ENCODE measurements at places on chromosomes 5 and 9.

GRCh38 chr5:143186623-143187022 lies 216.9 kb downstream of the NR3C1 start:
- no peak for DNase-seq

DNA sequence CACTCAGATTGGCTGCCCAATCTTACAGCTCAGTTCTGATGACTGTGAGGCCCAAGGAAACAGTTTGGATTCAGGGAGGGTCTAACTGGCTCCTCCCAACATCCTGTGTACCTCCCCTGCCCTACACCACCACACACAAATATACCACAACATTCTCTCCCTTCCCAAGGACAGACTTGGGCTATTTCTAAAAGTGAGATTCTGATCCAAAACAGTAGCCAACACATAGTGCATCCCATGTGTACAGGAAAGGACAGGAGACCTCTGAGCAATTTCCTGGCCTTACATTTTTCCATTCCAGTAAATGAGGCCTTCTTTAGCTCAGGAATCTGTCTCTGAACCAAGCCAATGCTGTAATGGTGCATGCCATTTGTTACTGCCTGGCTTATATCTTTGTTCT lies 20.8 kb downstream of the ZNF366 start:
- no peak for DNase-seq

- DNase-seq: no peak
Observed at GRCh38 chr5:34691326-34691725, 35.2 kb downstream of the RAI14 start.

- DNase-seq: peak; percentile 37
Observed at GRCh38 chr9:33161011-33161588, 6.0 kb downstream of the B4GALT1 start.

GRCh38 chr5:147576646-147577535 lies 67.0 kb upstream of the DPYSL3 start:
- peak; percentile 19 for DNase-seq

GRCh38 chr9:20606652-20607051 lies 15.6 kb downstream of the MLLT3 start:
- no peak for DNase-seq

DNA sequence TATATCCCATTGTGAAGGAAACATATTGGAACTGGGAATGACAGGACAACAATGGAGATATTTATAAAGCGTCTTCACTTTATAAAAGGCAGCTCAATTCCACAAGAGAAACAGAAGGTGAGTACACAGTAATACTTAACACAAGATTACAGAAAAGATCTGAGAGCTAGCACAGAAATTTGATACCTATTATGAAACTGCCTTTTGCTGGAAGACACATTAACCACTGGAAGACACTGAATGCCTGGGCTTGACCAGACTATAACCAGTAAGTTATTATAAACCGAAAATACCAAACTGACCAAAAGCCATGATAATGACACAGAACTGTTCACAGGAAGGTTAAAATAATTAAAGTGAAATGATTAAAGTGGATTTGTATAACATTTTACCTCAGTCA lies 195.4 kb downstream of the NR2F1-AS1 start:
- no peak for DNase-seq

- DNase-seq: no peak
Observed at GRCh38 chr5:128081111-128081851, 2.3 kb upstream of the SLC12A2 start.

DNA sequence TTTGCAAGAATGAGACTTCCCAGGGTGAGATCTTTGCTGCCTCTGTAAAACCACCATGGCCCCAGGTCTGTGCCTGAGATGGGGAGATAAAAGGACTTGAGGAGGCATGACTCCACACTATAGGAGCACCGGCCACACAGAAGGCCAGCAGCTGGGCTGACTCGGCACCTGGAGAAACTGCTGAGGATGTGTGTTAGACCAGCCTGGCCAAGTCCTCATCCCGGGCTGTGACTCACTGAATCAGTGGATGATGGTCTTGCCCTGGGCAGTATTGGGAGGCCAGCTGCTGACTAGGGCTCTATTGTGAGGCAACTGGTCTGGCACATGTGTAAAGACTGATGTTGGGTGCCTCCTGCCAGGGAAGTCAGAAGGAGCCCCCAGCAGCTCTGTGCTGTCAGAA lies 286.2 kb downstream of the ACTL7B start:
- DNase-seq: no peak

DNA sequence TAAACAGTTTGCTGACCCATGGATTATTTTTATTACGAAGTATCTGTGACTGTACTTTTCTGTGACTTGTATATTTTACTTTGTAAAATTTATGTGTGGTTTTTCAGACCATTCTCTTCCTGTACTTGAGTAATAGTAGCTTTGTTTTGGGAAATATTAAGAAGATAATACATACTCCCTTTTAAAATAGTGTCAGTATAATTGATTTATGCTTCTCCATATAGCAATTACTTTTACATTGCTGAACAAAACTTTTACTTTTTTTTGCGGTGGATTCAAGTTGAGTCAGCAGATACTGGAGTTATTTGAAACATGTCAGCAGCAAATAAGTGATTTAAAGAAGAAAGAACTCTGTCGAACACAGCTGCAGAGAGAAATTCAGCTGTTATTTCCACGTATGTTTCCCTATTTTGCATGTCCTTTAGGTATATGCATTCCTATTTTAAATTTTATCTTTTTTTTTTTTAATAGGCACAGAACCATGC lies 28.4 kb downstream of the TENT2 start:
- DNase-seq: no peak

DNA sequence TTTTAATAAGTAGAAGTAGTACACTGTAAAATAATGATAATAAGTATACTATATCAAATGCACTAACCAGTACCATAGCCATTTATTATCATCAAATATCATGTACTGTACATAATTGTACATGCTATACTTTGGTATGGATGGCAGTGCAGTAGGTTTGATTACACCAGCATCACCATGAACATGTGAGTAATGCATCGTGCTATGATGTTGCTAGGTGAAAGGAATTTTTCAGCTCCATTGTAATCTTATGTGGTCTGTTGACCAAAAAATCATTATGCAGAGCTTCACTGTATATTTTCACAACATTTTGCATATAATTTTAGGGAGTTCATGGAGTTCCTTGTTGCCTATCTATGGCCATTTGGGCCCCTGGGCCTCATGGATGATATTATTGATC lies 72.2 kb upstream of the HMHB1 start:
- DNase-seq: no peak

- DNase-seq: no peak
Observed at GRCh38 chr5:151357792-151358191, 10.4 kb upstream of the SLC36A2 start.

- no peak for DNase-seq
Observed at GRCh38 chr9:136614967-136615623, 47.6 kb upstream of the EGFL7 start.

GRCh38 chr5:32309761-32310160 lies 3.0 kb downstream of the MTMR12 start:
- DNase-seq: no peak

DNA sequence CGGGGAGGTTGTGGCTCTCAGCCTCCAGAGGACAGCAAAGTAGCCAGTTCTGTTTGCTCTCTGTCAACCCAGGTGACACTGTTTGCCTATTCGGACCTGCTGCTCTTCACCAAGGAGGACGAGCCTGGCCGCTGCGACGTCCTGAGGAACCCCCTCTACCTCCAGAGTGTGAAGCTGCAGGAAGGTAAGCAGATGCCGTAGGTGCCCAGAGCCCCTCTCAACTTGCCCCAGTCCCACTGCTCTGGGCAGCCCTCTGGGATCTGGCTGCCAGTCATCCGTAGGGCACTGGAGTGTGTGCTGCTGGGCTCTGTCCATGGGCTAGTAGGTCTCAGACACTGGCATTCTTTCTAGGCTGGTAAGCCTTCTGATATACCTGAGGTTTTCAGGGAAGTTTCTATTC lies 59.3 kb downstream of the RGS3 start:
- no peak for DNase-seq

DNA sequence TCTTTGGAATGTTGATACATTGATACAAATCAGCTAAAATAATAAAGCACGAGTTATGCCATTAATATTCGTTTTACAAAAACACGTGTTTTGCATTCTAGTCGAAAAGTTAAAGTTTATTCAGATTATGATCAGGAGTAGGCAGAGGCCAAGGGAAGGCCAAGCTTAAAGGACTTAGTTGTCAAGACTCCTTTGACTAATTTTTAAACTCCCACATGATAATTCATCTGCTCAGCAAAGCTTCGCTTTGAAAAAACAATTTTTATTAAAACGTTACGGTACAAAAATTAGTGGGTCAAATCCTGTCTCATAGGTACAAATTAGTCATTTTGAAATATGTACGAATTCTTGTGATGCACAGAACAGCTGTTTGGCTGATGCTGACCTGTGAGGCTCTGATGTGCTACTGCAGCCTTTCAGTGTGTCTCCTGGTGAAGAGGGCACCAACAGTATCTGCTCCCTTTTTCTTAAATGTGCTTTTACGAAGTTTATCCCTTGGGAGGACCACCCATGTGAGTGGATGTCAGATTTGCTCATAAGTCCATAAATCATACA lies 23.0 kb upstream of the NR3C1 start:
- DNase-seq: no peak

- no peak for DNase-seq
Observed at GRCh38 chr5:132458651-132459030, 31.9 kb downstream of the IRF1 start.

DNA sequence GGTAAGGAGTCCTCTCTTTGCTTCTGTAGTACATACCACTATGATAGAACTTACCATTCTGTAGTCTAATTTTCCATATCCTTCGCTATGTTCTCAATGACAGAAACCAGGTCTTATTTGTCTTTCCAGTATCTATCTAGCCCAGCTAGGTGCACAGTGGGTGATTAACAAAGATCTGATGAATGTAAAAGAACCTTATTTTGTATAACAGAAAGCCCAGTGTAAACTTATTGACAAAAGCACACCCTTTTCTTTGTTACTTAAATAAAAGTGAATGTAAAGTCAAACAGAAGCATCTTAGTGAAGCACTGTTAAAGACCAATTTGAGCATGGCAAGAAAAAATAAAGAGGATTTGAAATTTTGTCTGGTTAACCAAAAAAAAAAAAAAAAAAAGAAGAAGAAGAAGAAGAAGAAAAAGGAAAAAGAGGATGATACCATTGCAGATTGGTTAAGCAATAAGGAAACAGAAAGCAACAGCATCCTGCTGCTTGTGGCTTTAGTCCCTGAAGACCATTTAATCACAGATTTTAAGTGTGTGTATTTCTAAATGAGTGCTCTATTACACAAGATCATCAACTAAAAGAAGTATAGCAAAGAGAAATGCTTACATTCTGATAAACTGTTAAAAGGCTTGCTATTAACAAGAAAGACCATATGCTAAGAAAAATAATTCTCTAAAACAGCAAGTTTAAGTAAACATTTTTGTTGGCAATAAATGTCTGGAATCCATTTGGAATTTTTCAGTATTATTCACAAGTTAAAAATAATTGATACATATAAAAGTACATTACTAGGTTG lies 21.2 kb downstream of the MEGF9 start:
- no peak for DNase-seq

DNA sequence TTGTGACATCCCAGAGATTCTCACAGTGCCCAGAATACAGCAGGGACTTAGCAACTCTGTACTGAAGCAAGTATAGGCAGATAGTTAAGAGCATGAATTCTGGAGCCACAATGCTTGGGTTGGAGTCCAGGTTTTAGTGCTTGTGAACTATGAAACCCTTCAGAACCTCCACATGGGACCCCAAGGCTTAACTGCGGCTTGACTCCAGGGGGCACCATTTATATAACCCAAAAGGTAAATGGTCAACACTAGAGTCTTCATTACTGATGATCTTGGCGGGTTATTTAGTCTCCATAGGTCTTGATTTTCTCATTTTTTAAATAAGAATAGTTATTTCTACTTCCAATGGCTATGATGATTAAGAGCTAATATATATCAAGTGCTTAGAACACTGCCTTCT lies 390.3 kb downstream of the TAF11L14 start:
- DNase-seq: no peak

DNA sequence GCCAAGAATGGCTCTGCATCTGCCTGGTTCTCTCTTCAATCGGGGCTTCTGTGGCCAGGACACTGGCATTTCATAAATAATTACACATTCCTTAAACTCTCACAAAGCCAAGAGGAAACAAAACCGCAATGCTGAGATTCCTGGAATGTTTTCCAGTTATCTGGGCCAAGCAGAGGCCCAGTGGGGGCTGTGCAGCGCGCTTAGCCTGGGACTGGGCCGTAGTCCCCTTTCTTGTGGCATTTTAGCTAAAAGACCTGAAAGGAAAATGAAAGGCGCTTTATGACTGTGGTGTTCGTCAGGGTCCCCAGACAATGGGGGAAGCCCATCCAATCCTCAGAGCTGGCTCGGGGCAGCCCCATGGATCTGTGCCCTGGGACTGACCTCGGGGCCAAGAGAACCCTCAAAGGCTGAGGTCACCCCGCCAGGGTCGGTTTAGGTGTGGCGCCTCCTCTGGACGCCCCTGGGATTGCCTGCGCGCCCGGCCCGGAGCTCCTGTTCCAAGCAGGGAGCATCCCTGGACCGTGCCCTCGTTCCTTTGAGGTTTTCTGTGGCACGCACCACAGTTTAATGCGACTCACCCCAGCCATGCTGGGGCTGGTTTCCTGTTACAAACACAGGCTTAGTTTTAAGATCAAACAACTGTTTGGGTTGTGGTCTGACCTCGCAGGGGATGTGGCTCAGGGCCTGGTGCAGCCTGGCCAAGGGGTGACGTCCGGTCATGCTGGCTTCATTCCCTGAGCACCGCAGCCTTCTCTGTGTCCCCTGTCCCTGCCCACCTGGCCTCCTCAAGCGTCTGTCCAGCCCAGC lies 51.5 kb upstream of the NKD2 start:
- DNase-seq: no peak

DNA sequence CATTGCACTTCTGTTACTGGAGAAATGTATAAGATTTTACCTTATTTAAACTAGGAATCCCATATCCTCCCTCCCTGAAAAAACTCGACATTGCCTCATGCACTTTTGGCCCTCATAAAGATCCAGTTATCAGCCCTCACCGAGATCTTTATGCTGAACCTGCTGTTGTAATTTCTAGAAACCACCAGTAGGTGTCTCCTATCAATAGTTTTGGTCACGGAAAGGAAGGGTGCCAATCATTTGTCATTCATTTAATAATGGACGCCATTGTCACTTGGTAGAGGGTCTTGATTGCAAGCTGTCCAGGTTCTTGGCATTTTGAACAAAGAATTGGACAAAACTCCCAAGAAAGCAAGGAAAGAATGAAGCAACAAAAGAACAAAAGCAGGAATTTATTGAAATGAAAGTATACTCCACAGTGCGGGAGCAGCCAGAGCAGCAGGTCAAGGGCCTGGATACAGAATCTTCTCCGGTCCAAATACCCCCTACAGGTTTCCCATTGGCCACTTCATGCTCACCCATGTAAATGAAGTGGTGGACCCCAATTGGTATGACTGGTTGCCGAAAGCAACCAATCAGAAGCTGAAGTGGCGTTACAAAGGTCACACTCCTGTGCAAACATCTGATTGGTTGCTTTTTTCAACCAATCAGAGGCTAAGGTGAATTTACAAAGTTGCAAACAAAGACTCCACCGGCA lies 524.3 kb downstream of the PSAT1 start:
- peak; percentile 12 for DNase-seq

DNA sequence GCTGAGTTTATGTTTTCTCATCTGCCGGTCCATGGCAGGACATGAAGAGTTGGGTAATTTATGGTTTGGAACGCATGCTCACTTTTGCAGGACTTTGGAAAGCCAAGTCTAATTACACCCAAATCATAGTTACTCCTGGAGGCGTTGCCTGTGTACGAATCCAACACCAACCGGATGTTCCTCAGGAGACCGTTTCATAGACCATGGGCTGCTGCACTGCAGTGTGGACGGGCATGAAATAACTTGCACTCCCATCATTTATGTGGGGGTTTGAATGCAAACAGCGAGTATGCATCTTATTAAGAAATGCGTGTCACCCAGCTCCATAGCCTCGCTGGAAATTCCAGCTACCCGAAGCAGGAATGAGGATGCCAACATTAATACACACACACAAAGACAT lies 96.1 kb upstream of the IRX2 start:
- no peak for DNase-seq
